Activated CD8-positive, alpha-beta memory T cell treated with anti-CD3 and anti-CD28 coated beads, Interleukin-2, amount 50 U/mL, for 48 hours (primary cell): ENCODE measurements at places on chromosomes 1 and 21.

- no peak for DNase-seq
These were observed 99.2 kb upstream of the TNR start for GRCh38 chr1:175842550-175842949.

DNA sequence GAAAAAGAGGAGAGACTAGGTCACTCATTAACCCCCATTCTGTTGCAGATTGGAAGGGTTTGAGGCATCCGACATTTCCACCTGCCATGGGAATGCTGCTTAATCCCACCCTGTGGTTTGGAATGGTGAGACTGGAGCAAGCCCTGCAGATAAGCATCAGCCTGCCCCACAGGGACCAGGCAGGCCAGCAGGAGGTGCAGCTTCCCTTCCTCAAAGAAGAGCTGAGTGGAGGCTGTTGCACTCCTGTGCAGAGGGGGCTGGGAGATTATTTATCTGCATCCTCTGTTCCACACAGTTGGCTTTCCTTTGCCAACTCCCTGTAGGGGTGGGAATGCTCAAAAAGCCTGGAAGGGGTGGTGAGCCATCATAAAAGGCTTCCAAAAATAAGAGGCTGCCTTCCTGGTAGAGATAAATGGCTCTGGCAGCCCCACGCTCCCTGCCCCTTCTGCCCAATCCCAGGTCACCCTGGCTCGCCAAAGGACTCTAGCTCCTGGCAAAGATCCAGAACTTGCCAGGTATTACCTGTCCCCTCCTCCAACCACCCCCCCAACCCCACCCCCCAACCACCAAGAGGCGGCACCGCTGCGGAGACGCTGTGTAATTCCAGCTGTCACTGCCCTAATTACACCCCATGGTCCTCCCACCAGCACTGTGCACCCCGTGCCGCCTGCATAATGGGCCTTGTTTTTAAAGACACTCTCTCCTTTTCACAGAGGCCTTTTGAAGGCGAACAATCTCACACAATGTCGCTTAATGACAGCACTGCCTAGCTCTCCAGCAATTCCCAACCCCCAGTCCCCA, 83.0 kb upstream of the ZC3H12A start:
- no peak for DNase-seq

DNA sequence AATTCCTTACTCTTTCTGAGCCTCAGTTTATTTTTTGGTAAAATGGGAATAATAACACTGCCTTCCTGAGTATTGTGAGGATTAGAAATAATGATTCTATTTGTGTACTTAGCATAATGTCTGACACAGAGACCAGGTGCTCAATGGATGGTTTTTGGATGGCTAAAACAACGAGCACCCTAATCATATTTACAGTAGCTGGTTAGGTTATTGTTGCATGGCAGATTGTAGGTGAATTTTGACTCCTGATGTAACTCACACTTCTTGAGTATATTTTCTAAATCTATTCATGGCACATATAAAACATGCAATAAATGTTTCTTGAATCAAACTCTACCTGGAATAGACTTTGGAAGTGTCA, 11.9 kb upstream of the DUSP10 start:
- no peak for DNase-seq

- no peak for DNase-seq
These were observed 220.3 kb upstream of the LYPLAL1 start for GRCh38 chr1:218953386-218953785.

GRCh38 chr1:5142389-5142788, 488.0 kb downstream of the AJAP1 start:
- no peak for DNase-seq

- no peak for DNase-seq
These were observed 52.4 kb downstream of the XCL1 start for GRCh38 chr1:168628807-168629206.

DNA sequence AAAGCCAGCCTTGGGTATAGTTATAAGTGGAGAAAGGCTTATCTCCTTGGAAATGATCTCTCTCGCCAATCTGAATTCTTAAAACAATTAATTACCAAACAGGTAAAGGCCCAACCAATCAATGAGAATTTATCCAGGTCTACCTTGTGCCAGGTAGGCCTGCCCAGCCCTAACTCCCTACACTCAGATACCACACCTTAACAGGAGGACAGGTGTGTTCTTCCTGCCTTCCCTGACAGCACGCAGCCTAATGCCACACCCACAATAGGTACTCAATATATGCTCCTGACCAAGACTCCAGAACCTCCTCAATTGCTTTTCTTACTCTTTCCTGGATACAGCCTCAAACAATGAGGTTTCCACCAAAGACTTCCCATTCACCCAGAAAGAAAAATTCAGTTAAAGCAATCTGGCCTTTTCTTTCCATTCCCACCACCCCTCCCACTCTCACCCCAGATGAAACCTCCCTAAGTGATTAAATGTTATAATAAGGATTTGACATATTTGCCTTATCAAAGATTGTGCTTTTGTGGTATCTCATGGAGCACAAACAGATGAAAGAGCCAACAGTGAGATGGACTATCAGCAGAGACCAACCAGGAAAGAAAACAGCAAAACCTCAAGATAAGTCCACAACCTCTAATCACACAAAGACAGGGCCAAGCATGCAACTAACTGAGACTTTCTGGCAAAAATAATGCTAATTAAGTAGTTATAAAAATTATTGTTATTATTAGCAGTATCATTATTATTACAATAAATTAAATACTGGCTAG, 25.6 kb downstream of the TRABD2B start:
- no peak for DNase-seq

DNA sequence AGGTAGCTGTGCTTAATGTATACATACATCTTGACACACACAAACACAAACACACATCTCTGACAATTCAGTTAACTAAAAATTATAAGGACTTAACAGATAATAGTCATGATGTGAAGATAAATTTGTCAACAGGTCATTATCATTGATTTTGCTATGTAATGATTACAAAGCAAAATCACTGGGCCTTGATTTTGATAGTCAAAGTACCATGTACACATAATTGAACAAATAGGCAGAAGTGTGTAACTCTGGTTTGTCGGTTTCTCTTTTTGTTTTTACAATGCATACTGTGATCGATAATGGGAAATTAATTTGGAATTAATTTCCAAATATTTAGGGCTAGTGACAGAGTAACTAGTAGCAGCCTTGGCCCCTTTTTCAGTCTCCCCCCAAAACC, 30.8 kb downstream of the PTBP2 start:
- DNase-seq, result no peak

GRCh38 chr1:4638345-4638729, 16.1 kb upstream of the AJAP1 start:
- DNase-seq, result no peak

- DNase-seq, result no peak
These were observed 7.3 kb upstream of the DEDD start for GRCh38 chr1:161139766-161140165.

DNA sequence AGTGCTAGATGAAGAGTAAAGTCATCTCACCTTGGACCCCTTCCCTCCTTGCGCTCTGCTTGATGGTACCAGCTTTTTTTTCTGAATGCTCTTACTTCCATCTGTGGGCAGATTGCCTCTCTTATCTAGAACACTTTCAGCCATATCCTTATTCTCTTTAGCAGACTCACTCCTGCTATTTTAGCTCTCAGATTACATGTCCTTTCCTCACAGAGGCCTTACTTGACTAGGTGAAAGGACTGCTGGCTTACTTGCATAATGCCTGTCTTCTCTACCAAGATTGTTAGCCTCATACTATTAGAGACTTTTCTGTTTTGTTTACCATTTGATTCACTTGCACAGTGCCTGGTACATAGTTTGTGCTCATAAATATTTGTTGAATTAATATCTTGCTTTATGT, 9.3 kb downstream of the IFI44 start:
- no peak for DNase-seq

DNA sequence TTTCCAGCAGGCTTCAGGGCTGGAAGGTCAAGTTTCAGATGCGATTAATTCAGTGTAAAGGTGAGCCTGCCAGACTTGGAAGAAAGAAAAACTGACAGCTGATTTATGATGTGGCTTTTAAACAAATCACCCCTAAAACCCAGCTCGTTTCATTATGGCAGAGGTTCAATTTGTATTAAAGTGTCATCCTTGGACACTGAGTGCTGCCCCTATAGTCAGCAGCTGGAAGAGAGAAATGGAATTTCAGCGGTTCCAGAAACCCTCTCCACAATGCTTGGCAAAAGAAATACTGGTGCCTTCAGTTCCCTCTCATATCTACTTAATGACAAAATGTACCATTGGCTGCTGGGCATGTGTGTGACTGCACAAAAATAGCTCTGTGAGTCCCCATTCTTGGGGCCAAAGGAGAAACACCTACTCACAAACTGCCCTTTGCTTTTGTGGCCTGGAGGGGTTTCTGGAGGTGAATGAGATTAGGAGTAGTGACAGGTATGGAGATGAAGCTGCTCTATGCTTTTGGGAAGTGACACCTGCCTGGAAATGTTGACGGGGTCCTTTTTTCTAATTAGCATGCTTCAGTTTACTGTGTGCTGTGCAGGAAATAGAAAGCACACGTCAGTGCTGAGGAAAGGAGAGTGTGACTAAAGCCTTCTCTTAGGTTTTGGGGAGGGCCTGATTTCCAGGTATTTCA, 95.1 kb upstream of the TSPAN2 start:
- DNase-seq, result no peak

GRCh38 chr1:55262822-55263221, 47.7 kb upstream of the USP24 start:
- no peak for DNase-seq

DNA sequence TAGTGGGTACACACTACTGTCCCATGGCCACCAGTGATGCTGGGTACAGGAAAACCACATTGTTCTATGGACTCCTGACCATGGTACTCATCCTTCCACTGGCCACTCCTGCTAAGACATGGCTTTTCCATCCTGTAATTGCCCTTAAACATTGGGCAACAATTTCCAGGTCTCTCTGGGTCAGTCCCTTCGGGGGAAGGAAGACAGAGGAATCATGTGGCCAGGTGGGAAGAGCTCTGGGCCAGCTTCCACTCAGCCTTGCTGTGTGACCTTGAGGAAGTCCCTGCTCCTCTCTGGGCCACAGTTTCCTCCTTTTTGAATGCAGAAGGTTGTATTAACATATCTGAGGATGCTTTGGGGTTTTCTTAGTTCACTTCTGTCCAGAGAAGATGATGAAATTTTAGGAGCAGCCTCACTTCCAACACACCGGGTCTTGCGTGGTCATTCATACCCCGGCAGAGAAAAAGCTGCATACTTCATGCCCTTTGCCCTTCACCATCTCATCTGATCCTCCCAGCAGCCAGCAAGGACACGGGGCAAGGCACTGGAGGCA, 50.8 kb downstream of the SRRM1 start:
- no peak for DNase-seq

DNA sequence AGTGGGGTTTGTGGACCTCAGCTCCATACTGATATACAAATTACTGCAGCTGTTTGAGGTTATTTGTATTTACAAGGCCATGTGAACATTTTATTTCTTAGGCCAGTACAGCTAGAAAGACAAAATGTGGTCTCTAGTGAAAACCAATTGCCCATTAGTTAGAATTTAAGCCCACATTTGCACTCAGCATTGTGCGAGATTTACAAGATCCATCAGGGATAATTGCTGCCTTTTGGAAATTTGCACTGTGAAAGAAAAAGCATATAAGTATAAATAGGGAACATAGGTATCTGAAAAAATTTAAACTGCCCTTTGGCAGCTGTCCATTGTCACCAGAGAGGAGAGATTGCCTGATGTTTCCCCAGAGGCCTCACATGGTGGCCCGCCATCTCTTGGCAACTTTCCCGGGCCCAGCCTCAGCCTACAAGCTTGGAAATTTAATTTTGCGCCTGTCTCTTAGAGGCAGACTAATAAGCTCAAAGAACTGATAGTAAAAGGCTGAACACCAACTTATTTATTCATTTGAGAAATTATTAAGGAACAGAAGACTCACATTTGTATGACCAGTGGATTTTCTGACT, 120.7 kb downstream of the MAP3K21 start:
- DNase-seq, result no peak

DNA sequence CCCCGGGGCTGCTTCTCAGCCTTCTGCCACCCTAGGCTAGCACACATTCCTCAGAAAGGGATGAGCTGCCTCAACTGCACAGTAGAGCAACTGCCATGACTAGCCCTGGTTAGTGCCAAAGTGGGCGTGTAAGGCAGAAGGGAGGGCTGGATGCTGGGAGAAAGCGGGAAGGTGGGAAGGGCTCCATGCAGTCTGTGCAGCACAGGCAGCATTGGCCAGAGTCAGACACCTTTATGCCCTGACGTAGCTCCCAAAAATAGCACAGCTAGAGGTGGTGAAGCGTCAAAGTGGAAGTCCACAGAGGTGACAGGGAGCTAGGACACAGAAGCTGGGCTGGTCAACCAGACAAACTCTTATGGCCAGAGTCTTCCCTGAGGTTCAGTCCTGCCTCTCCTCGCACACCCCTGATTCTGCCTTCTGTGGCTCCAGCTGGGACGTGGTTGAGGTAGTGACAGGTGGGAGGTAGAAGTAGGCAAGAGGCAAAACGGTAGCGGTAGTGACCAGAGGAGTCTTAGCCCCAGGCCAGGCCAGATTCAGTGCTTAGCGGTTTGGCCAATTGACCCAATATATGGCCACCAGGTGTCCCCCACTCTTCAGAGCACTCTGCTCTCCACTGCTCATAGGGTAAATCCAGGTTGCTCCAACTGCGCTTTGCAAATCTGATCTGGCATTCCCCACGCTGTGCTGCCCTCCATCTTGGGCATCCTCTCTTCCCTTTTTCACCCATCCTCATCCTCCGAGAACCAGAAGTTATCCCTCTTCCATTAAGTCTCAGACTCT, 45.6 kb downstream of the DDX20 start:
- no peak for DNase-seq

- no peak for DNase-seq
These were observed 76.8 kb upstream of the AKT3 start for GRCh38 chr1:243926803-243927245.

GRCh38 chr1:65323246-65323645, 13.9 kb downstream of the DNAJC6 start:
- no peak for DNase-seq

- DNase-seq, result no peak
These were observed 142.1 kb downstream of the DPYD start for GRCh38 chr1:97778718-97779117.

GRCh38 chr1:100122177-100122576, 10.6 kb downstream of the SASS6 start:
- DNase-seq, result no peak

DNA sequence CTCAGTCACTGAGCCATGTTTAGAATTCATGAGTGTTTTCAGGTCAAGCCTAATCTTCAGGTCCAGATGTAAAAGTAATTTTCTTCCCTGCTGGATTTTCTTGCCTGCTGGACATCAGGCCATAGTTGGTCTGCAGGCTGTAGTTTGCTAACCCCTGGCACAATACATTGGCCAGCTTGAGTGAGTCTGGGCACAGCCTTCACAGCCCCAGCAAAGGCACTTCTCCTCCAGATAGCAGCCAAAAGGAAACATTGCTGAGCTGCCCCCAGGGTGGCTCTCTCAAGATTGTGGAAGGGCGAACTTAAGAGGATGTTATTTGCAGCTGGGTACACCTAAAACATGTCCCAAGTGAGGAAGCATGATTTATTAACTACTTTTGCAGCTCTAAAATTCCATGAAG, 126.8 kb downstream of the PIK3R3 start:
- no peak for DNase-seq
